ENCODE measurements at places on chromosomes 7 and 10.
A peak's percentile ranks its signal among the peaks of the same experiment; 100 is the strongest.

DNA sequence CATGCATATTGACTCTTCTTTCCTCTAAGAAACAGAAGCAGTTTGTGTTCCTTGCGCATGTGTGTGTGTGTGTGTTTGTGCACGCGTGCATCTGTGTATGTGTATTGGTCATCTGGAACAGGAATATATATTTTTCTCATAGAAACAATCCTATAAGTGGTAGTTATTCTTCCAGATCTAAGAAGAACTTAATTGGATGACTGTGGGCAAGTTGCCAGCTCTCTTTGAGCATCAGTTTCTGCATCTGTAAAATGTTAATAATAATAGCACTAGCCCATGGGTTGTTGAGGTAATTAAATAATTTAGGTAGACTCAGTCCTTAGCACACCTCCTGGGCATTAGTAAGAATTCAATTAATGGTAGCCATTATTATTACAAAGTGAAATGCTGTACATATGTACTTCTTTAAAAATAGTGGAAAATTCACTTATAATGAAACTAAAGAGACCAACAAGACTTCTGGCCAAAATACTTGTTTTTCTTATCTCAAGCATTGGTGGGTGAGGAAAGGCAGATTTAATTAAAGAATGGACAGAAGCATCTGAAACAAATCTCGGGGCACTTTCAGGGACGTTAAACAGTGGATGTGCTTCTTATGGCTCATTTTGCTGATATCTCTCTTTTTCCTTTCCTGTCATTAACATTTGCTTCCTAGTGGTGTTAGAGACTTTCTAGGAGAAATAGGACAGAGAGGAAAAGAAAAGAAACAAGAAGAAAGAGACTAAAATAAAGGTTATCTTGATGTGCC lies 124.9 kb upstream of the HABP2 start:
- DNase-seq, result no peak

DNA sequence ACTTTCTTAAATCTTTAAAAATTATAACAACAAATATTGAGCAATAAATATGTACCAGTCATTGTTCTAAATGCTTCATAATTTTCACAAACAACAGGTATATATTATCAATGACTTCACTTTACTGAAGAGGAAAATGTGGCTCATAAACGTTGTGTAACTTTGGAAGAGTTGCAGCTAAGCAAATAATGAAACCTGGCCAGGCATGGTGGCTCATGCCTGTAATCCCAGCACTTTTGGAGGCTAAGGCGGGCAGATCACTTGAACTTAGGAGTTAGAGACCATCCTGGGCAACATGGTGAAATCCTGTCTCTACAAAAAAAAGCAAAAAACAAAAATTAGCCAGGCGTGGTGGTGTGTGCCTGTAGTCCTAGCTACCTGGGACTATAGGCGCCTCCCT lies 71.9 kb upstream of the AMPH start:
- no peak for DNase-seq

- peak; percentile 63 for DNase-seq
Measured at GRCh38 chr7:28774261-28774988, 183.7 kb downstream of the TRIL start.

- DNase-seq, result peak; percentile 19
Measured at GRCh38 chr10:48444266-48444665, 137.8 kb downstream of the MAPK8 start.

DNA sequence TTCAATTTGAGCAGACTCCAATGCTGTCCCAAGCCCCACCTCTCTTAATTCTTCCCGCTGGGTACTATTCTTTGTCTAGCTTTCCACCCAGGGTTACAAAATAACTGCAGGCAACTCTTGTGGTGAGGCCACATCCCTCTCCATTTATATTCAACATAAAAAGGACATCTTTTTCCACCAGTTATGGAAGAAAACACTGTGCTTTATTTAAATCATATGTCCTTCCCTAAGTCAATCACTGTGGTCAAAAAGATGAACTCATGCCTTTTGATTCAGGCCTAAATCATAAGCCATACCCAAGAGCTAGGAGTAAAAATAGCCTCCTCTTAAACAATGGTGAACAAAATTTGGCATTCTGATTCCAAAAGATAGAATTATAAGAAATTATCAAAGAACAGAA lies 386.0 kb downstream of the SEMA3D start:
- DNase-seq, result no peak

Measured in NCI-H1436 treated with DMSO at 0.1 percent for 48 hours (cell line).